Sigmoid colon (tissue), 7 donors: ENCODE measurements at places on chromosomes 12 and 14. TPM values are rescaled to one million over a fixed set of nuclear protein-coding genes. Genes with fewer than 3 reads are reported as not detected.

The TAS2R43 gene
- total RNA-seq = 4.3 TPM

The SLC39A5 gene
- not detected for total RNA-seq

The ZFYVE21 gene
- total RNA-seq = 106 TPM

The C3AR1 gene
- total RNA-seq = 14.3 TPM

The GRIN2B gene
- under 0.01 TPM for total RNA-seq

The FOXN4 gene
- not detected for total RNA-seq

The CATSPERB gene
- 0.14 TPM for total RNA-seq

The TAS2R7 gene
- not detected for total RNA-seq

The PDZRN4 gene
- total RNA-seq = 88.1 TPM

DNA sequence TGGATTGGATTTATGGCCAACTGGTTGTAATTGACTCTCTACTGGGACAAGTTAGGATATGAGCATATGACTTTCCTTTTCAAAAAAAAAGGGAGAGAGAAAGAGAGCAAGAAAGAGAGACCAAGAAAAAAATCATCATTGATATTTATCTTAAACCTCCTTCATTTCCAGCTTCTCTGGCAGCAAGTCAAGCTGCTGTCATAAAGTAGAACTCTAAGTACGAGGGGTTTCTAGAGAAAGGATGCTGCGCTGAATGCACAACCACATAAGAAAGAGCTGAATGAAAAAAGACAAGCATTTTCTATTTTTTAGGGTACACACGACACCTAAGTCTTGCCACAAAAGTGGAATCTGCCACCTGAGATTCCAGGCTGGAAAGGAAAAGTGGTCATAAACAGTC is 182.6 kb downstream of the SLC25A21 start:
- H3K4me3 ChIP-seq = no peak overlapping the region
- no peaks in the 10 kb centered on the region for H3K27me3 ChIP-seq
- H3K36me3 ChIP-seq = no peaks in the 10 kb centered on the region
- DNase-seq = no peak
- H3K4me1 ChIP-seq = no peaks in the 10 kb centered on the region

DNA sequence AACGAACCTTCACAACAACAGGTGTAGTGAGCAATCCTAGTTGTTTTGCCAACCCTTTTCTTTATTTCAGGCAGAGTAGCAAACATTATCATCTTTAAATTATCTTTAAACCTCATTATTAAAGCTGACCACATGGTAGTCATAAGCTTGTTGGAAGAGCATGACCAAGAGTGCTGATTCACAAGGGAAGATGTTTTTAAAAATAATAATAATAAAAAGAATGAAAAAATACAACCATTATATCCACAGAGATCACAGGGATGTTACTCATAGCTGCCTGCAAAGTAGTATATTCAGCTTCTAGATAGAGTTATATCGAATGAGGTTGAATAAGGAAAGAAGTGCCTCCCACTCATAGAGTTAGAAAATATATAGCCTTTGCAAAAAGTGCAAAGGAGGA is 101.0 kb upstream of the FLRT2 start:
- H3K27me3 ChIP-seq = no peaks in the 10 kb centered on the region

DNA sequence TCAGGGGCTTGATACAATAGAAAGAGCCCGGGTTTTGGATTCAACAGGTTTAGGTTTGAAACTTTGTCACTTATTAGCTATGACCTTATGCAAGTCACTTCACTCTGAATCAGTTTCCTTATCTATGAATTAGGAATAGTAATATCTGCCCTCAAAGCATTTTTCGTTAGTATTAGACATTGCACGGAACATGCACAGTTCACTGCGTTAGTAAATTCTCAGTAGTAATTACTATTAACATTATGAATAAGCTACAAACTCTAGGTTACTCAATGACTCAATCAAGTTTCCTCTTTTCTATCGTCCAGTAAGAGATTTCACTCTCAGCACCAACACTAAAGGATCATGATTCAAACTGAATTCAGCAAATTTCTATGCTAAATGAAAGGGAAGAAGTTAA is 150.3 kb downstream of the CEP83 start:
- H3K4me3 ChIP-seq = no peak overlapping the region
- H3K27me3 ChIP-seq = no peaks in the 10 kb centered on the region
- no peaks in the 10 kb centered on the region for H3K36me3 ChIP-seq

DNA sequence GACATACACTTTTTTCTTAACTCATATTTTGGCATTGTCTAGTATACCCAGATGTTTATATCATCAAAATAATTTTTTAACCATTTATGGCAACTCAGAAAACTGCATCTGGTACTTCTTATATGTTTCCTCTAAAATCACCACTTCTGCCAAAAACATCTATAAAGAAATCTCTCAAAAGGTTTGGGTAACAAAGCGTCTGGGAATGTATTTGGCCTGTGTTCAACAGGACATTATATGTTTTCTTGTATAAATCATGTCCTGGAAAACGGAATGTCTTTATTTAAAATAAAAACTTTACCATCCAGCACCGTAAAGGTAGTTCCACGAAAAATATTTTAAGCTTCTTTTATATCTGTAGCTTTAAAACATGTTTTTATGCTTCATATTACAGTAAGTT is 36.1 kb upstream of the FBLN5 start:
- DNase-seq = no peak
- H3K27me3 ChIP-seq = no peaks in the 10 kb centered on the region
- no peak overlapping the region for H3K4me3 ChIP-seq
- peaks cover 45% of the 10 kb centered on the region for H3K4me1 ChIP-seq
- H3K27ac ChIP-seq = no peak overlapping the region

DNA sequence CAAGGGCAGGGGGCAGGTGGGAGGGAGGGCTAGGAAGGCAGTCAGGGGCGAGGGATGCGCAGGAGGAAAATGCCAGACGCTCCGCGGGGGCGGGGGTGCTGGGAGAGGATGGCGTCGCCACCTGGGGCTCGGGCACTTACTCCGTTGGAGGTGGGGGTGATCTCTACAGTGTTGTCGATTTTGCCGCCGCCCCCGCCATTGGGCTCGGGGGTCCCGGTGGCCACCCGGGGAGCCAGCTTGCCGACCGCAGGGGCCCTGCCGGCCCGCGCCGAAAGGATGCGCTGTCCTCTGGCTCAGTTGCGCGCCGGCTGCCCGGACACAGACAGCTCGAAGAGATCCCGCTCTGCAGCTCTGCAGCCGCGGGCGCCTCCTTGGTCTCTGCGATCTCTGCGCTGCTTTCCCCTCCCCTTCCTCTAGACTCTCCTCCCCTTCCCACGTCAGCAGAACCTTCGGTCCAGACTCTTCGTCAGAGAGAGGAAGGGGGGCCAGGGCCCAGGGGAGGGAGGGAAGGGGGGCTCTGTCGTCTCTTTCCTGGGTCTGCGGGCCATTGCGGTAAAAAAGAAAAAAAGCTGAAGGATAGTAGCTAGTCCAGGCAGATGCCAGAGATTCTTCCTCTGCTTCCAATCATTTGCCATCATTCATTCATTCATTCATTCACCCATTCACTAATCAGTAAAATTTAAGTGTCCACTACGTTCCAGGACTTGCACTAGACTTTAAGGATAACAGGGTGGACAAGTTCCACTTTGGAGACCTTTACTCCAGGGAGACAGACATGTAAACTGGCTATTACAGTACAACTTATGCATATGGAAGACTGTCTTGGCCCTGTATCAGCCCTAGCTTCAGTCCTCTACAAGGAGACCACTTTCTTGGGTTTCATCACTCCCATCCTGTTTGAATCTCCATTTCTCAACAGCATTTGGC is at the start of gene SLC22A17:
Gene SLC22A17, minus strand, starts transcription at position 382 of the 927 bp plus-strand sequence.
- H3K27ac ChIP-seq = peak within 1 kb of the TSS; percentile 71
- peaks cover 6% of the 10 kb centered on the region for H3K36me3 ChIP-seq
- H3K4me1 ChIP-seq = no peaks in the 10 kb centered on the region
- DNase-seq = peak; percentile 94
- H3K4me3 ChIP-seq = peak within 1 kb of the TSS; percentile 70

DNA sequence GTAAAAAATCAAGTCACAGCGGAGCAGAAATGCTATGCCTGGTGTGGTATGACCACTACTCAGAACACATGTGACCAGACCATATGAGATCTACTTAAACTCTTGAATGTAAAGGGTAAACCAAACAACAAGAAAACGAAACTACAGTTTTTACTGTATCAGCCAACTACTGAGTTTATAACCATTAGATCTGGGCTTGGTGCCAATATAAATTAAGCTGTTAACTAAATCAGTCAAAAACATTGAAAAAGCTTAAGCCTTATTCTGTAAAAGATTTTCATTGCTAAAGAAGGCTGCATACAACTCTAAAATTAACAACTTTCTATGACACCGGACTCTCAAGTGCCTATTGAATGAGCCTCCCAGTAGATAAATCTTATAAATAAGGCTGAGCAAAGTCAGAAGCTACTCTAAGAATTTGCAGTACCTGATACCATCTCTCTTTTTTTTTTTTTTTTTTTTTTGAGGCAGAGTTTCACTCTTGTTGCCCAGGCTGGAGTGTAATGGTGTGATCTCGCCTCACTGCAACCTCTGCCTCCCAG is 35.4 kb downstream of the SPTLC2 start:
- H3K4me3 ChIP-seq = no peak overlapping the region
- H3K4me1 ChIP-seq = peaks cover 6% of the 10 kb centered on the region
- no peaks in the 10 kb centered on the region for H3K27me3 ChIP-seq
- no peak for DNase-seq
- H3K36me3 ChIP-seq = no peaks in the 10 kb centered on the region

- H3K36me3 ChIP-seq = no peaks in the 10 kb centered on the region
- H3K27me3 ChIP-seq = no peaks in the 10 kb centered on the region
- peaks cover 5% of the 10 kb centered on the region for H3K4me1 ChIP-seq
- H3K4me3 ChIP-seq = no peak overlapping the region
Measured at GRCh38 chr12:46442239-46442638, 69.7 kb upstream of the SLC38A2 start.

- H3K36me3 ChIP-seq = no peaks in the 10 kb centered on the region
Measured at GRCh38 chr14:75476274-75476995, 45.8 kb upstream of the BATF start.

DNA sequence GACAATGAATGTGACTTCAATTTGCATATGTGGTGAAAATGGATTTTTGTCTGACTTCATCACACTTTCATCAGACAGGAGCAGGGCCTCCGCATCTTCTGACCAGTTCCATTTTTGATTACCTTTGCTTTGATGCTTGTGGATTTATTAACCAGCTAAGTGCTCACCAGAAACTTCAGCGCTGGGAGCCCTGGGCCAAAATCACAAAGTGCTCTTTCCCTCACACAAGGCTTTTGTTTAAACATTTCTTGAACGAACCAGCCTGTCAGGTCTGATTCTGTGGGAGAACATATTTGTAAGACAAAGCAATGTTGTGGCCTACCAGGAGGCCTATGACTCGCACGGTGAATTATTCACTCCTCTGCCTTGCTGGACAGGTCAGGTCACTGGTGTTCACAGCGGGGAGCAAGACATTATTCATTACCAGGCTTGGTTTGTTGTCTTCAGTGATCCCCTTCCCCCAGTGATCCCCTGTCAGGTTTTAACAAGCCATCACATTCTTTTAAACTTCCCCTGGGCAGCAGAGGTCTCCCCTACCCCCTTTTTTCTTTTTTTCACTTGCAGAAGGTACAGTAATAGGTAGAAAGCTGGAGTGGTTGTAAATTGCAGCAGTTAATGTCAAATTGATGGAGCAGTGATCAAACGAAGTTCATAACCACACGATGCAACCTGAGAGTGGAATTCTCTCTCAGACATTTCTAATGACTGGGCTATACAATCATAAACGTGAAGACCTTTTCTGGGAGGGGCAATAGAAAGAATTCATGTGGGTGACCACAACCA is 167.5 kb upstream of the PRICKLE1 start:
- no peaks in the 10 kb centered on the region for H3K27me3 ChIP-seq
- peaks cover 26% of the 10 kb centered on the region for H3K4me1 ChIP-seq
- DNase-seq = no peak
- H3K27ac ChIP-seq = no peak overlapping the region

- DNase-seq = no peak
- H3K4me3 ChIP-seq = no peak overlapping the region
- H3K36me3 ChIP-seq = no peaks in the 10 kb centered on the region
Measured at GRCh38 chr14:27995691-27996090, 770.9 kb upstream of the FOXG1 start.

- no peaks in the 10 kb centered on the region for H3K36me3 ChIP-seq
- H3K4me1 ChIP-seq = peaks cover 5% of the 10 kb centered on the region
- peak; percentile 83 for DNase-seq
- H3K27me3 ChIP-seq = no peaks in the 10 kb centered on the region
- H3K27ac ChIP-seq = peak overlapping the region; percentile 82
- H3K4me3 ChIP-seq = peak overlapping the region; percentile 89
Measured at GRCh38 chr12:95548539-95549391, 2.5 kb downstream of the USP44 start.

DNA sequence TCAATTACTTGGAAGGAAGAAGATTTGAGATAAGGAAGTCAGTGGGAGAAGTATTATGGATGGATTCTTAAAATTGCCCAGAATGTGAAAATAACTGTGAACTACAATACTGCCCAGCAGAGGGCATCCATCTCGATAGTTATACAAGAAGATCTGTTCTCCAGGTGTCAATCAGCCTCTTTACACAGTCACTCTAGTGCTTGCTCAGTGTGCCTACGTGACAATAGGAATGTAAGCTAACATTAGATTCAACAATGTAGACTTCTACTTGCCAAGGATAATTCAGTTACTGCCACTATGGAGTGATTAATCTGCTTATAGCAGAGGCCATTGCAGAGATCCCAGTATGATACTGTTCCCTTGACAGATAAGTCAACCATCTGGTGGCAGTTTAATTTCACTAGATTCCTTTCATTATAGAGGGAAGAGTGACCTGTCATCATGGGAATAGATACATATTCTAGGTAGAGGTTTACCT is 10.6 kb upstream of the MAP4K5 start:
- no peaks in the 10 kb centered on the region for H3K4me1 ChIP-seq
- H3K27me3 ChIP-seq = no peaks in the 10 kb centered on the region
- no peaks in the 10 kb centered on the region for H3K36me3 ChIP-seq

DNA sequence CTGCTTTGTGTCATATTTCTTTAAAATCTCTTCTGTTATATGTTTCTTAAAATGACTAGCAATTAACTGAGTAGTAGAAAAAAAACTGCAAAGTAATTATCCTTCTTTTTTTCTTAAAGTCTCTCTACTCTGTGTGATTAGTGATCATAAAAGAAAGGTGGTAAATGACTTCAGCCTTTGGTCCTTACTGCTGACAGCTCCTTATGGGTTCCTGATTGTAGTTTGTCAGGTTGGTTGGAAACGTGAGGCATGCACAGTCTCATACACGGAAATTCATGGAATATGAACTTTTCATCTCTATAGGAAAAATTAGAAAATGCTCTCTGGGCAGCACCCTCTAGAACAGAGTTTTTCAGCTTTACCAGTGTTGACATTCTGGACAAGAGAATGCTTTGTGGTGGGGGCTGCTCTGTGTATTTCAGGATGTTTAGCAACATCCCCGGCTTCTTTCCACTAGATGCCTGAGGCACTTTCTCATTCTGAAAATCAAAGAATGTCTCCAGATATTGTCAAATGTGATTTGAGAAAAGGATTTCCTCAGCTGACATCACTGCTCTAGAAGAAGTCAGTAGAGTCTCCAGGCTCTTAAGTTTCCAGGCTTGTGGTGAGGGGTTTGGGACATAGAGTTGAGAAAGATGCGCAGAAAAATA is 121.0 kb downstream of the PIK3C2G start:
- no peaks in the 10 kb centered on the region for H3K4me1 ChIP-seq
- DNase-seq = no peak
- H3K27ac ChIP-seq = peak overlapping the region; percentile 2
- H3K4me3 ChIP-seq = no peak overlapping the region
- H3K27me3 ChIP-seq = no peaks in the 10 kb centered on the region

- H3K4me3 ChIP-seq = no peak overlapping the region
- no peaks in the 10 kb centered on the region for H3K27me3 ChIP-seq
Measured at GRCh38 chr14:89366864-89367778, 49.9 kb downstream of the FOXN3 start.

- no peaks in the 10 kb centered on the region for H3K36me3 ChIP-seq
- H3K4me1 ChIP-seq = no peaks in the 10 kb centered on the region
- no peak overlapping the region for H3K4me3 ChIP-seq
- no peak overlapping the region for H3K27ac ChIP-seq
Measured at GRCh38 chr14:86305058-86305457, 775.1 kb downstream of the FLRT2 start.

- H3K27ac ChIP-seq = no peak overlapping the region
- H3K4me3 ChIP-seq = no peak overlapping the region
- no peaks in the 10 kb centered on the region for H3K4me1 ChIP-seq
- no peaks in the 10 kb centered on the region for H3K27me3 ChIP-seq
- DNase-seq = no peak
Measured at GRCh38 chr12:132454193-132454932, 35.6 kb upstream of the FBRSL1 start.
